GM06990 (cell line): ENCODE measurements at places on chromosomes 16 and 17.

DNA sequence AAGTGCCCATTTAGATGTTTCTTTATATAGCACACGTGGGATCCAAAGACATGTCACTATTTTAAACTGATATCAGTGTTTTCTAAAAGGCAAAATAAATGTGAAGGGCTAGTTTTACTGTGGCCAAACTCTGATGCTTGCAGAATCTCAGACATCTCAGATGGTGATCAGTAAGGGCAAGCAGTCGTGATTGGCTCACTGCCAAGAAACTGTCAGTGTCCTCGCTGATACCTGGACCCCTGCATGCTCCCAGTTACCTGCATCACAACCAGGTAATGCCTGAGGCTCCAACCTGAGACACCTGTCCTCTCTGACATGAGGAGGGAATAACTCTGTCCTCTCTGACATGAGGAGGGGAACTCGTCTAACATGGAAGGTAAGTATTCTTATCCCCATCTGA, 114.0 kb downstream of the SPECC1 start:
- no peak for DNase-seq

- DNase-seq, result no peak
Measured at GRCh38 chr16:76882105-76882504, 308.9 kb upstream of the MON1B start.

DNA sequence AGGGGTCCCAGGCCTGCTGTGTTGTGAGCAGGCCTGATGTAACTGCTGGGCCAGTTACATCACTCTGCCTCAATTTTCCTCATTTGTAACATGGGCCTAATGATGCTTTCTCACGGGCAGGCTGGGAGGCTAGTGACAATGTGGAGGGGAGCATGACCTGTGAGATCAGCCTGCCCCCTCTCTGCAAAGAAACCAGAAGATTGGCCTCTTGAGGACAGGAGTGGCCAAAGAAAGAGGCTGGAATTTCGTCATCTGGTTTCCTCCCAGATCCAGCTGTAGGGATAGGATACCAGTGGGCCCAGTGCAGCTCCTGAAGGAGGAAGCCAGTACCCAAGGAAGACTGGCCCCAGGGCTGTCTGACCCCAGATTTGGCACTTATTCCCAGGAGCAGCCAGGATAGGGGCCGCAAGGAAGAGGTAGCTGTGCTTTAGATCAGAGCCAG, 615 bp upstream of the SREBF1 start:
- no peak for DNase-seq

DNA sequence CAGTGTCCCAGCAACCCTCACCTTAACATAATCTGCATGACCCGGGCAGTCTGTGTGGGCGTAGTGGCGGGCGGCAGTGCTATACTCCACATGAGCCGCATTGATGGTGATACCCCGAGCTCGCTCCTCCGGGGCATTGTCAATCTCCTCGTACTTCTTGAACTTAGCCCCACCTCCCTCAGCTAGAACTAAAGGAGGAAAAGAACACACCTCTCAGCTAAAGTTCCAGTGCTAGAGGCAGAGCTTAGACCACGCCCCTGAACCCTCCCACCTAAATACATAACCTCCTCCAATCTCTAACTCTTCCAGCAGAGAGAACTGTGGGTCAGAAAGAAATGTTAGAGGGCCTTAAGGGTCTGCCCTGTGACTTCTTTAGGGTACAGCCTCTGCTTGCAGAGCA, 855 bp downstream of the TUFM start:
- no peak for DNase-seq

- no peak for DNase-seq
Measured at GRCh38 chr16:62240722-62241121, 204.5 kb upstream of the CDH8 start.

GRCh38 chr17:14070344-14070984, 1.2 kb downstream of the COX10 start:
- DNase-seq, result no peak

DNA sequence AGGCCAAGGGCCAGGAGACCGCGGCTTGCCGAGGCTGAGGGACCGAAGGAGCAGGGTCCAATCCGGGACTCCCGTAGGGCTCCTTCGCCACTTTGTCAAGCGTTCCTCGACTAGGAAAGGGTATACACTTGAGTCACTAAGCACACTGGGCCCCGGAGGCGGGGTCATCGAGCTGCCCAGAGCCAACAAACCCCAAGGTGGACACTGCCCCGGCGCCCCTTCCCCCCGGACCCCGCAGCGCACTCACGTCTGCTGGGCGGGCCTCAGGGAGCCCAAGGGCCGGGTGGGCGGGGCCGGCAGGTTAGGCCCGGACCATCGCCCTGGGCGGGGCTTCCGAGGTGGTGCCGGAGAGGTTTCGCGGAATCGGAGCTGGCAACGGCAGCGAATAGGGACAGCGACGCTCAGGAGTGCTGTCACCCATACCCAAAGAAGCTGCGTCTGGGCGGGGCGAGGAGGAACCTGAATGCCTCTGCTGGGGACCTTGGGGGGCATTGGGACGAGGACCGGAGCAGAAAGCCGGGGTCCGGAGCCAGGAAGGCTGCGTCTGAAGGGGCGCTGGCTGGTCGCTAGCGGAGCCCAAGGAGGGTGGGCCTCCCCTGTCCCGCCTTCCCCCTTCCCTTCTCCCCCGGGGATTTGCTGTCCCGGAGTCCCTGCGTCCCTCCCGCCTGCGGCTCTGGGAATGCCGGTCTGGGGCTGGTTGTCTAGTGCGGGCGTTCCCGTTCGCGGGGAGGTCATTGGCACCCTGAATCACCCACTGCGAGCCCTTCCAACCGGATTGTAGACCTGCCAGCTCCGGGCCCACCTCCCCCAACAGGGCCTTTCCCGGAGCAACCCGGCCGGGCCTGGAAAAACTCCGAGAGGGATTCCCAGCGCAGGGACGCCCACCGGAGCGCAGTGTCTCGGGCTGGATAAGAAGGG, 118.2 kb upstream of the SMURF2 start:
- peak; percentile 59 for DNase-seq

DNA sequence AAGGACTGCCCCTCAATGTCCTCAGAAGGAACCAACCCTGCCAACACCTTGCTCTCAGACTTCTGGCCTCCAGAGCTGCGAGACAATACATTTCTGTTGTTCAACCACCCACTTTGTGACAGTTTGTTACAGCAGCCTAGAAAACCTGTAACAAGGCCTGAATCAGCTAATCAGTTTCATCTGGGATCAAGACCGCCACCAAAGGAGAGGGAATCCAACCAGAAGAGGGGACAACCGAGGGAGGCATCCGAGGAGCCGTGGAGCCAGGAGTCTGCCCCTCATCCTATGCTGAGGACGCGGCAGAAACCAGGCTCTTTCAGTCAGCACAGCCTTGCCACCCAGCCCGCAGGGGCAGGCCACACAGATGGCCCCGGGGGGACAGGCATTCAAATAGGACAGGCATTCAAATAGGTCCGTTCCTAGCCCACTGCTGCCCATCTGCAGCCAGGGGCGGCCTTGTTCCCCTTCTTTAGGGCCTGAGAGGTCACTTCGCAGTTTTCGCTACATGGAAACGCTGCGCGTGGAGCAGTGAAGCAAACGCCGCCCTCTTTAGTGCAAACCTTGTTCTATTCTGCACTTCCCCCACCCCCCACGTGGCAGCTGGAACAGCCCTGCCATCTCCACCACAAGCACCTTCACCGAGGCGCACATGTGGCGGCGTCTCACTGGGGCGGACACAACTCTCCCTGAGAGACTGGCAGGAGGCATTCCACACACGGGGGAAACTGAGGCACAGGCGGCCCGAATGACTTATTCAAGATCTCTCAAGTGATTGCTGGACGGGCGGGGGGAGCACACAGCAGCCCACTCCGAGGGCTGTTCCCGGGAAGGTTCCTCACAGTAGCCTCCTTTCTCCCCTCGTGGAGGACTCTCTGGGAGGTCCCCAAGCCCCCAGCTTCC, 26.7 kb downstream of the FA2H start:
- no peak for DNase-seq

DNA sequence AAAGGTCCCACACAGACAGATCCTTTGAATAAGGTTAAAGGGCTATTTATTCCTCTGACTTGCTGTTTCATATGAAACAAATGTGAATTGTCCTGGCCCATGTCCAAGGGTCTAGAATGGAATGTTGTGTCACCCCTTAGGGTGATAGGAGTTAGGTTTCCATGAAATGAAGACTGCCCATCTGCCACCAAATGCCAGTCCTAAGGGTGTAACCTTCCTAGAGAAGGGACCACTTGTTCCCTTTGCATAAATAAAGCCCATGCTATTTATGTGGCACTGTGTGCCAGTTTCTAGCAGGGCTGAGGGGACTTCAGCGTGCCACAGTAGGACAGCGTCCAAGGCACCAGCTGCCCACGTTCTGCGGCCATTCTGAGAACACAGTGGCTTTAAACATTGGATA, 171.3 kb downstream of the ABCA8 start:
- DNase-seq, result no peak

GRCh38 chr17:32355649-32356377, 5.9 kb downstream of the ZNF207 start:
- no peak for DNase-seq

DNA sequence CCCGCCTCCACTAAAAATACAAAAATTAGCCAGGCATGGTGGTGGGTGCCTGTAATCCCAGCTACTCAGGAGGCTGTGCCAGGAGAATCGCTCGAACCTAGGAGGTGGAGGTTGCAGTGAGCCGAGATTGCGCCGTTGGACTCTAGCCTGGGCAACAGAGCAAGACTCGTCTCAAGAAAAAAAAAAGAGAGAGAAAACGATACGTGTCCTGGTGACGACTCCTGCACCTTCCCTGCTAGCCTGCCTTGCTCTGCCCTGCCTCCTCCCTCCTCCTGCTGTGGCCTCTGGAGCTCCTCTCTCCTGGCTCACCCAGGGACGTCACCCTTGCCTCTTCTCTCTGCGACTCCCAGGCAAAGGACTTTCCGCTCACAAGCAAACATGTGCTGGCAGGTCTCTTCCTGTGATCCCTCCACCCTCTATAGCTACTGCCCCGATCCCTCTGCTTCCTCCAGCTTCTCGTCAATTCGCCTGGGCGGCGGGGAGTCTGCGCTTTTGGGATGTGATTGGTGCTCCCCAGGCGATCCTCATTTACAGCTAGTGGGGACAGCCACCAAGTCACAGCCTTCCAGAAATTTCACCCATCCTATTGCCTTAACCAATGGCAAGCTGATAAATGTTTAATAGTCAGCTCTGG, 25.5 kb upstream of the CBX4 start:
- DNase-seq, result no peak
